Urothelium cell line (cell line): ENCODE measurements at places on chromosomes 16 and 17.

- DNase-seq, result no peak
Measured at GRCh38 chr16:67030221-67030962, 1.4 kb downstream of the CBFB start.

GRCh38 chr16:56880176-56880575, 15.2 kb downstream of the SLC12A3 start:
- no peak for DNase-seq

GRCh38 chr16:11452746-11453389, 107.6 kb downstream of the RMI2 start:
- no peak for DNase-seq

DNA sequence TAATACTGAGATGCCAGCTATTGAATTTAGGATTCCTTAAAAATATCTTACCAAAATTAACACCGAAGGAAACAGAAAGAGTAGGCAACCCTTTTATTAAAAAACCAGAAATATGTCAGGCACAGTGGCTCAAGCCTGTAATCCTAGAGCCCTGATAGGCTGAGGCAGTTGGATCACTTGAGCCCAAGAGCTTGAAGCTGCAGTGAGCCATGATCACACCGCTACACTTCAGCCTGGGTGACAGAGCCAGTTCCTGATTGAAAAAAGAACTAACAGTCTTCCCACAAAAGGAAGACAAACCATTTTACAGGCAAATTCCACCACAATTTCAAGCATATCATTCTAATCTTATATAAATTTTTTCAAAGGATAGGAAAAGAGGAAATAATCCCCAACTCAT, 15.6 kb downstream of the SLFN12 start:
- DNase-seq, result no peak

DNA sequence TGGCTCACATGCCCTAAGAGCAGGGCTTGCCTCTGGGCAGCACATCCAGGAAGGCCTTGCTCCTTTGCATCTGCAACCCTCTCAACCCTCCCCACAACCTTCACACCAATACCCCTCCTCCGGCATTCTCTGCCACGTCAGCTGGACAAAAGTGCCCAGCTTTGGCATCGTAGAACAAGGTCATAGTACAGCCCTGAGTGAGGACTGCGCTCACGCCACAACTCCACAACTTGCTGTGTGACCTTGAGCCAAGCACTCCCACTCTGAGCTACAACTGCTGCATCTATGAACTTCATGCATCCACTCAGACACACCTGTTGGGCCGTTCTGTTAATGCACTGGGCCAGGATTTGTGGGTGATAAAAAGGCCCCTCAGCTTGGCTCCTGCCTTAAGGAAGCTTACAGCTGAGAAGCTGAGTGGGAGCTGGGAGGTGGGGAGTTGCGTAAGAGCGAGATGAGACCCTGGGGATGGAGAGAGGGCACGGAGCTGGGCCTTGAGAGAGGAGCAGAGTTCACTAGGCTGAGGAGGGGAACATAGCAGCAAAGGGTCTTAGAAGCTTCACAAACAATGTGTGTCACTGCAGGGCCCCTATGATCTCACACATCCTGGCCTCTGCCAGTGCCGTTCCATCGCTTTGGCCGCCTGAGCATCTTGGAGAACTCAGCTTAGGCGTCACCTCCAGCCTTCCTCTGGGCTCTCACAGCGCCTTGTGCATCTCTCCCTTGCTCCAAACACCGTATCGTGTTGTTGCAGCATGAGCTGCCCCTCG, 8.6 kb upstream of the MRC2 start:
- DNase-seq, result no peak

DNA sequence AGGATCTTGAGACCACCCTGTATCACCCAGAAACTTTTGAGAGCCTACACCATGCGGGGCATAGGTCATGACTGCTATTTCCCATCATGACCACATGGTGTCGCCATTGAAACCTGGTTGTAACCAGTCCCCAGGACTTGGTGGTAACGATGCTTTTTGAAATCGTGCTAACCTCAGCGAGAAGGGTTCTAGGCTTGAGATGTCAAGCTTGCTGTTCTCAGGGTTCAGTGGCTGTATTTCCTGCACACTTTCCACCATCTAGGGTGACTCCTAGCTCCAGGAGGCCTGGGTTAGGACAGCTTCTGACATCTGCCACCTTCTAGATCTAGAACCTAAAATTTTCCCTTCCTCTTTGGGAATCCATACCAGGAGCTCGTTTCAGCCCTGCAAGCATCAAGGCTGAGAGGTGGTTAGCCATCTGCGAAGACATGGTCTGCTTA, 13.0 kb upstream of the SPNS3 start:
- peak; percentile 70 for DNase-seq

GRCh38 chr16:16029431-16030011, 80.1 kb downstream of the ABCC1 start:
- DNase-seq, result no peak

DNA sequence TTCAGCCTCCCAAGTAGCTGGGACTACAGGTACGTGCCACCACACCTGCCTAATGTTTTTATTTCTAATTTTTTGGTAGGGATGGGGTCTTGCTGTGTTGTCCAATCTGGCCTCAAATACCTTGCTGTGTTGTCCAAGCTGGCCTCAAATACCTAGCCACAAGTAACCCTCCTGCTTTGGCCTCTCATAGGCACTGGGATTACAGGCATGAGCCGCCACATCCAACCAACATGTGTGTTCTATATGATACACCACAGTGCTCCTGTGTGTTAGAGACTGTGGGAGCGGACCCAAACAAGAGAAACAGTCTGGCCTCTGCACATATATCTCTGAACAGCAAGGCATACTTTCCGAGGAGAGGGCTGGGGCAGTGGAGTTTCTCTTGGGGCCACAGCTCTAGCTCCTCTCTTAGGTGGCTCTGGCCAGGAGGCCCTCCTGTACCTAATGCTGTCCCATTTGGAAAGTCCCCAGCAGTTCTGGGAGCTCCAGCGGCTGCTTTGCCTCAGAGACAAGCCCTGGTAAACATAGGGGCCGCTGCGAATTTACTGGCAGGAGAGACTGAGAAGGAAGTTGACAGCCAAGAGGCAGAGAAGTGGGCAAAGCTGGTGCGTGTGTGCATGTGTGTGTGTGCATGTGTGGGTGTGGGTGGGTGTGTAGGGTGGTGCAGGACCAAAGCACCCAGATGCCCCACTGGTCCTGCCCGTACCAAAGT, 95.0 kb downstream of the RAB11FIP4 start:
- DNase-seq, result no peak

DNA sequence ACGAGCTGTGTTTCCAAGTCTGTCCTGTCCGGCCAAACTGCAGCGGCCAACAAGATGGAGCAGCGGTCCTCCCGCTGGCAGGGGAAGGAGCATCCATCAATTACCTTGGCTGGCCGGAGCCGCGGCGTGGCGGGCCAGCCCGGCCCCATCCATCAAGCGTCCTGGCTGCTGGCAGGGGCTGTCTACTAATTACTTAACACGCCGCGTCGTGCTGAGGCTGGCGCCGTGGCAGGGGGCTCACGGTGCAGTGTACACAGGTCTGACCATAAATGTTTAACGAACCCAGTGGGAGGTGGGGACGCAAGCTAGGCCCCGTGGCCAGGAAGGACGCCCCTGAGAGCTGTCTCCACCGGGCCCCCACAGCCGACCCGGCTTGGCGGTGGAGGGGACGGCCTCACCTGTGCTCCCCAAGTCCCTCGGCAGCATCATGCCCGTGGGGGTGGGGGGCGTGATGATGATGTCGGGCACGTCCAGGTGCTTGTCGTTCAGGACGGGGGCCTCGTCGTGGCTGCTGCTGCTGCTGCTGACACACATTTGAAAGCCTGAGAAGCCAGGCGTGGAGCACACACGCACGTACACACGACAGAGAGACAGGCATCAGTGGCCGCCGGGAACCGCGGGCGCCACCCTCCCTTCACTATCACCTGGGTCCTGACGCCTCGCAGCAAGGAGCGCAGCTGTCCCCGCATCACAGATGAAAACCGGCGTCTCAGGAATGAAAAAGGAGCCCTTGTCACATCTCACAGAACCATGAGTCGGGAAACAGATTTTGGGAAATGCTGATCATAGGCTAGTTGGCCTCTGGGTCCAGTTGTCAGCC, 21.2 kb upstream of the GINS2 start:
- no peak for DNase-seq

DNA sequence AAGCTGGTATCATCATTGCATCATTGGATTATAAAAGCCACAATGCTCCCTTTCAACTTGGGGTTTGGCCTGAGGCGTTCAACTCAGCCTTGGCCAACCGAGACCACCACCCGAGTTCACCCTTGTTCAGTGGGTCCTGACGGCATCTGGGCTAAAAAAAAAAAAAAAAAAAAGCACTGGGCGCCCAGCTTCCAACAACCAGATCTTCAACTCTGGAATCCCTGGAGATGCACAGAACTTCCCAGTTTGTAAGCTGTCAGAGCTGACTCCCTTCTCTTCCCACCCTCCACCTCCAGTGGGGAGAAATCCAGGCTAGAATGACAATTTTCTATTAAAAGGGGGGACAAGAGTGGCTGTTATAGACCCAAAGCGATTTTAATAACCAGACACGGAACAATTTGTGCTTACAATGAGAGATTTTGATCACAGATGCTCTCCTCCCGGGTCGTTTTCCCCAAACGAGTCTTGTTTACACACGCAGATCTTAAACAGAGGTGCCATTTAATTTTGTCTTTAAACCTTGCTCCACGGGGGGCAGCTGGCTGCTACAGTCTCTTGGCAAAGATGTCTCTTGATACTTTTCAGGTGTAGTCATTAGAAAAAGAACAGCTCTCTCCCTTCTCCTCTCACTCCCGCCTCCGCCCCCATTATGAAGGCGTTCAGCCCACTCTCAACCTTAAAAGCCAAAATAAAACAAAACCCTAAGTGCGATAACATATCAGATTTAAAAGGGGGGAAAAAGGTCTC, 26.9 kb downstream of the GPRC5B start:
- DNase-seq, result no peak

- DNase-seq, result no peak
Measured at GRCh38 chr17:1986783-1987451, 38.2 kb downstream of the RTN4RL1 start.

GRCh38 chr16:66199189-66199588, 167.3 kb upstream of the CDH5 start:
- no peak for DNase-seq

GRCh38 chr17:67542219-67543114, 165.4 kb downstream of the PITPNC1 start:
- no peak for DNase-seq
